ENCODE measurements at places on chromosomes 4 and X. TPM values are rescaled to one million over a fixed set of nuclear protein-coding genes. Genes with fewer than 3 reads are reported as not detected.

Gene ETDC
- total RNA-seq = not detected

Gene FANCB
- total RNA-seq = 0.74 TPM

Gene SH3D19
- total RNA-seq = 226 TPM

Gene MSX1
- total RNA-seq = 20.5 TPM

Gene TMEM35A
- total RNA-seq = 0.19 TPM

Gene NR3C2
- total RNA-seq = 11.6 TPM

Gene COX7B2
- not detected for total RNA-seq

Gene MAGEA2B
- not detected for total RNA-seq

Gene ADAMTS3
- 7.9 TPM for total RNA-seq

Gene ATP1B4
- total RNA-seq = not detected

Gene AFM
- not detected for total RNA-seq

Gene OTUD6A
- total RNA-seq = not detected

Measured in omental fat pad (tissue), 4 donors.